ENCODE measurements at places on chromosomes 5 and 9.

GRCh38 chr5:135243556-135244285 lies 155.3 kb downstream of the MACROH2A1 start:
- peak; percentile 79 for DNase-seq

DNA sequence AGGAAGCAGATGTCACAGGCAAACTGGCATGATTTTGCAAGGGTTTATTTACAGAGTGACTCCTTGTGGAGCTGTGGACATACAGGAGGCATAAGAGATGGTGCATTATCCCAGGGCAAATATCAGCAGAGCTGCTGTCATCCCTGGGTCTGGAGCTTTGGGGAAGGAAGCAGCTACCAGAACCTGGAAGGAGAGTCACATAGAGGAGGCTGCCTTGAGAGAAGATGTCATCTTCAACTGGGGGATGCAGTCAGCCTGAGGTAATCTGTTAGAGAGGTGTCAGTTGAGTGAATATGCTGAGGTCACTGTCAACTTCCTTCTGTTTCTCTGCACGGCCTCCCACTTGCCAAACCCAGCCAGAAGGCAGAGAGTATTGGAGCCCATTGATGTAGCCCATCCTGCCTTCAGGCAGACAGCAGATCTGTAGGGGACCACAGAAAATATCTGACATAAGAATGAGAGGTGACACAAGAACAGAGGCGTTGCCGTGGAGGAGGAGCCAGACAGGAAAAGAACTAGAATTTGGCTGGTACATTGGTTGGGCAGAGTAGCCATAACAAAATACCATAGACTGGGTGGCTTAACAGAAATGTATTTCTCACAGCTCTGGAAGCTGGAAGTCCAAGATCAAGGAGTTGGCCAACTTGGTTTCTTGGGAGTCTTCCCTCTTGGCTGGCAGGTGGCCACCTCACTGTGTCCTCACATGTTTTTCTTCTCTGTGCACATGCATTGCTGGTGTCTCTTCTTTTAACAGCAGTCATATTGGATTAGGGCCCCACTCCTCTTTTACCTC lies 102.8 kb downstream of the SNX18 start:
- DNase-seq, result no peak

DNA sequence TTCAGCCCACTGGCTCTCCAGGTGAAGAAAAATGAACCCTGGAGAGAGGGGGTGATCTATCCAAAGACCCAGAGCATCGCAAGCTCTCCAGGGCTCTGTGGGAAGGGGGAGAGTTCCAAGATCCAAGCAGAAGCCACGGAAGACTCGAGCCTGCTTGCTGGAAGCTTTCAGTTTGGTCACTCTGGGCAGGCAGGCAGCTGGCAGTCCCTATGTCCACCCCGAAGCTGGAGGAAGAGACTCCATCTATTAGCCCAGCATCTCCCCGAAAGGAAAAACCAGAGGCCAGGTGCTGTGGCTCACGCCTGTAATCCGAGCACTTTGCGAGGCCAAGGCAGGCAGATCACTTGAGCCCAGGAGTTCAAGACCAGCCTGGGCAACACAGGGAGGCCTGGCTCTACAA lies 10.7 kb upstream of the SPARC start:
- no peak for DNase-seq

DNA sequence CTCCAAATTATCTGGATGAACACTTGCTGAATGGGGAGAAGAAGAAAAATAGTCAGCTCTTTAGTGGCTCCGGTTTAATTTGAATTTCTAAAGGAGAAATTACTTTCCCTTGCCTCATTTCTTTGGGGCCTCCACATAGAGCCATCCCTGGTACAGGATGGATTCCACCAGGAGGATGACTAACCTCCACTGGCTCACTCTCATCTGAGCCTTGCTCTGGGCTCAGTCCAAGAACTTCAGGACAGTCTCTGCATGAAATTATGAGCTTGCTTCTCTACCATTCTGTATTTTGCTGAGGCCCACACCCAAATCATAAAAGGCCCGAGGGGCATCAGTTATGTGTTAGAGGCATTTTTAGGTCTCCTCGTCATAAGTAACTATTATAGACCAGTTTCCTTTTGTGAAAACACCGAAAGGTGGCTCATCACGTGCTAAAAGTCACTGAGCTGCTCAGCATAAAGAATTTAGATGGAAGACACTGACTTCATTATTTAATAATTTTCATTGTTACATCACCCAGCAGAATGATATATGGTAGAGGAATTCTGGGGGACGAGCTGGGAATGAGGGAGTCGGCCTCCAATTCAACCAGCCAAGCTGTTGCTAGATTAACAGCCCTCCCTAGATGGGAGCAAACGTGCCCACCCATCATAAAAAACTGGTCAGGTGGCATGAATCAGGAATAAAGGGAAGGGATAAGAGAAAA lies 222.1 kb downstream of the TARS1 start:
- DNase-seq, result no peak

DNA sequence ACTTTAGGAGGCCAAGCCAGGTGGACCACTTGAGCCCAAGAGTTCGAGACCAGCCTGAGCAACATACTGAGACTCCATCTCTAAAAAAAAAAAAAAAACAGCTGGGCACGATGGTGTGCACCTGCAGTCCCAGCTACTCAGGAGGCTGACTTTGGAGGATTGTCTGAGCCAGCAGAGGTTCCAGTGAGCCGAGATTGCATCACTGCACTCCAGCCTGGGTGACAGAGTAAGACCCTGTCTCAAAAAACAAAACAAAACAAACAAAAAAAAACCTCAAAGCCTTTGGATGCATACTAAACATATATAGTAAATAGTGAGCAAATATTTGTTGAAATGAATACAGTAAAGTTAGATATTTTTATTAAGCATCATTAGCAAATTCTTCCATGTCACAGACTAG lies 5.3 kb downstream of the SLC35D2 start:
- no peak for DNase-seq

DNA sequence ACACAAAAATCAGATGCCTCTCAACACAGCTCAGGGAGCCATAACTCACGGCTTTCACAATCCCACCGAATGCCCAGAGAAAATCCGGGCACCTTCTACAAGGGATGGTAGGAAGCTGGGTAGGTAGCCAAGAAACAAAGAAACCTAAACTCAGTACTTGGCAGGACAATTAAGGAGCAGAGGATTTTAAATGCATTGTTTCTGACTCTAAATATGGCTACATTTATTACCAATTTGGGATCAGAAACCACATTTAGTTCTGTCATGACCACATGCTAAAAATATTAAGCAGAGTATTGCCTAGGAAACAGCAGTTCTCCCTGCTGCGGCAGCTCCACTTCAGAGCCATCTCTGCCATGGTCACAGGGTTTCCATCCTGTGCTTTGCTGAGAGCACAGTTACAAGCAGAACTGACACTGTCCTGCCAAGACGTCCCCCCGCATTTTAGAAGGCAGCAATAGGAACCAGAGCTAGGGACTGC lies 57.5 kb downstream of the SIL1 start:
- DNase-seq, result peak; percentile 30

DNA sequence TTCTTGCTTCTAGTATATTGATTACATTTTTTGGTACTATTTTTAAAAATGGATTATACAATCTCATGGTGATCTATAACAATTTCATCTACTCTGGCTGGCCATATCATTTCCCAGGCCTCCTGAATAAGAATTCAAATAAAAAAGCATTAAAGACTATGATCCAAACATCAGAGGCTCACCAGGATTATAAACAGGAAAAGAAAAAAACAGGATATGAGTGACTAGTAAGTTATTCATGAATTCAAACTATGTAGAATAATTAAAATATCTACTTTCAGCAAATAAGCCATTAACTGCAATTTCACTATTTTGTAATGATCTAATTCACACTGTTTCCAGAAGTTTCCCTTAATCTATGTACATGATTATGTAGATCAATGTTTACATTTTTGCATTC lies 293.1 kb upstream of the CDH6 start:
- no peak for DNase-seq

DNA sequence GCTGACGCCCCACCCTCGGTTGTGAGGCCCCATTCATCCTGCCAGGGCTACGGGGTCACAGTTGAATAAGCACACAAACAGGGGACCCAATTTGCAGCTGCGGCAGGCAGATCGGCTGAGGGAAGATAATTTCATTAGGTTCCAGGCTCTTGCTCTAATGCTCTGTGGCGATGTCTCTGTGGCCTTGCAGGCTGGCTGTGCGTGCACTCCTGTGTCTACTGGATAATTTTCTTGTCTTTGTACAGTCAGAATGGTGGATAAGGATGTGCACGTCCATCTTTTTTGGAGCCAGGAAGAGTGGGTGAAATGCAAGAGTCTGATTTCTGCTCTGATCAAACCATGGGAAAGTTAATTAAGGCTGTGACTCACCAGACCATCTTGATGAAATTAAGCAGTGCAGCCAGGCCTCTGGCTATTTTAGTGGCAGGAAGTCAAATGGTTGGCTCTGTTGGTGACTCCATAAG lies 39.2 kb downstream of the NSG2 start:
- no peak for DNase-seq

GRCh38 chr5:131224387-131225201 lies 39.3 kb upstream of the CDC42SE2 start:
- no peak for DNase-seq

DNA sequence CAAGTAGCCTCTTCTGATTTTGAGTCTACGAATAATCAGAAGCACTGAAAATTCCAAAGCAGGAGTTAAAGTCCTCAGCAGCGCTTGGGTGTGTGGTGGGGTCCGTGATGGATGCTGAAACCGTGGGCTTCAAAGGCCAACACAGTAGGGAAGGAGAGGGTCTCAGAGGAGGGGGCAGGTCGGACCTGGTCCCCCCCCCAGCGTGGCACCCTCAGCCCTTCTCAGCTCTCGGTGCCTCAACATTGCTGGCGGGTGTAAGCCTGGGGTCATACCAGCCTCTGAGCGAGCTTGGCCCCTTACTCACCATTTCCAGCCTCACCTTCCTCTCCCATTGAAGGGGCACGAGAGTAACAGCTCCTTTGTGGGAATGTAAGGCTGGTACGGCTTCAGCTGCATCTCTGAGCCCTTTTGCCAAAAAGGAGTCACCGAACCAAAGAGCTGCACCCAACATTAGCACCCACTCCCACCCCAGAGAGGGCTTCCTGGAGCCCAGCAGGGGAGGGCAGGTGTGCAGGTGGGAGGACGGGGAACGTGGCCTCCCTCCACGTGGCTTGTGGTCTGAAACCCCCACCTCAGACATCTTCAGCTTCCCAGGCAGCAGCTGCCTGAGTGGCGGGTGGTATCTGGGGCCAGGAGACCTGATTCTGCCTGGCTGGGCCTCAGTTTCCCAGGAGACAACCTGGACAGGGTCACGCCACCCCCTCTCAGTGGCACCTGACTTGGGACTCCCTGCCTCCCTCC lies 6.7 kb upstream of the LCN1 start:
- no peak for DNase-seq

DNA sequence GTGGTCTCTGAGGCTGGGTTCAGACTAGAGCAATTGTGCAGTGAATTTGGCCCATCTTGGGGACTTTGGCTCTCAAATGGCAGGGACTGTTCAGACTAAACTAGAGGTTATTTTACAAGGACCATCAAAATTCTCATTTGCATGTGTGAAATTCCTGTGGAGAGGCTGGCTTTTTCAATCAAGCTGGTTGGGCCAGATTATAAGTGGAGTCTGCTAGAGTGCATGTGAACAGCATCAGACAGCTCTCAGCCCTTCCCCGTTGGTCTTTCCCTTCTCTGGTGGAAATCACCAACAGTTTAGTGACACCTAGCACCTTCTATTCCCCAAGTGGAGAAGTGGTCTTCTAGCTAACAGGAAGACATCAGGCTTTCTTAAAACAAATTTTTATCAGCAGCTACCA lies 301.3 kb downstream of the CWC27 start:
- DNase-seq, result no peak

GRCh38 chr9:32590898-32591297 lies 17.9 kb upstream of the NDUFB6 start:
- no peak for DNase-seq

DNA sequence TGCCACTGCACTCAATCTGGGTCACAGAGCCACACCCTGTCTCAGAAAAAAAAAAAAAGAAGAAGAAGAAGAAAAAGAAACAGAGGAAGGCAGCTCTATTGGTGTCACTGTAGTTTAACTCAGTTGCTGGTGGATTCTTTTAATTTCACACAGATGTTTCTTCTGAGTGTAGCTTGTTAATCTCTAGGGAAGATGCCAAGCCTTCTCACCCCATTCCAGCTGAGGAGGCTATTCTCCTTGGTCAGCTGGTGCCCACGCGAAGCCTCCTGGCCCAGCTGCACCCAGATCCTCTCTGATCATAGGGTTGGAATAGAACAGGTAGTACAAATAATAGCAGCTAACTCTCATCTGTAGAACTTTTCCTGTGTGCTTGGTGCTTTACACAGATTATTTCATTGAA lies 113.8 kb upstream of the SPRY4 start:
- DNase-seq, result no peak

GRCh38 chr5:168780888-168781287 lies 201.7 kb upstream of the PANK3 start:
- DNase-seq, result no peak

DNA sequence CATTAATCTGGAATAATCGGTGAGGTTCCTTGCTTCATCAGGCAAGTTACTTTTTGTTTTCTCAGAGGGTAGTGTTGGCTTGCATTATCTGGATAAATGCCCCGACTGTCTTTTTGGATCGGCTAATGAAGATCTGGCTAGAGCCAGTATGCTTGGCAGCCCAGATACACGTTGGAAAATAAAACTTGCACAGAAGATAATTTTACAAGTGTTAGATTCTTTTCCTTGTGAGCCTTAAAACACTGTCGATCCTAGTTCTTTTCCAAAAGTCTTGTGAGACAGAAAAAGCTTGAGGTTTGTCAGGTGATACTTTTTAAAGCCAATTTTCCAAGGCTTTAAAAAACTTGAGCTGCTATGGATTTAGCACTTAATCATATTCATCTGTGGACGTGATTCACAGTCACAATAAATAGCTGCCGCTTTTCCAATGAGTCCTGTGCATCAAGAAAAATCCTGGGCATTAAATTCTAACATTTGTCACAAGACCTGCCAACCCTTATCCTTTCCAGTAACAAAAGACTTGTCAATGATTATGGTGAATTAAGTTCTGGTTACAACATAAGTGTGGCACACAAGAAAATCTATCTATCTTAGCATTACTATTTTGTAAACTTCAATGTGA lies 68.5 kb downstream of the PRLR start:
- DNase-seq, result peak; percentile 25

- peak; percentile 27 for DNase-seq
Measured at GRCh38 chr5:142540922-142541422, 144.9 kb downstream of the FGF1 start.

DNA sequence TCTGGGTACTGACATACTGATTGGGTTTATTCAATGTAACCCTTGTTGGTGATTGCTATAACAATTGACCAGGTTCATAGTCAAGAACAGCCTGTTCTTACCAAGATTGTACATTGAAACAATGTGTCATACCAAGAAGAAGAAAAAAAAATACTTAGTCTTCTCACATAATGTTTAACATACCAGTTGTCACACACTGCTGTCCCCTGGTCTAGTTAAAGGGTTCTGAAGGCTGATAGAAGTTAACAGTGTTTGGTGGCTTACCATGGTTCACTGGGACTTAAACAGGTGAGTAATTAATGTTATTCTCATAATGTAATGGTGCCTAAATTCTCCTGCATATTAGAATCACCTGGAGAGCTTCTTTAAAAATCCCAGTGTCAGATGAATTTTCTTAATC lies 18.5 kb upstream of the CDC42SE2 start:
- DNase-seq, result no peak

- DNase-seq, result no peak
Measured at GRCh38 chr5:43099640-43100039, 21.1 kb upstream of the ZNF131 start.

GRCh38 chr5:60929024-60929423 lies 15.8 kb downstream of the ERCC8 start:
- no peak for DNase-seq

All from uterus (tissue), 4 donors.